HuH-7.5 (cell line): ENCODE measurements at places on chromosomes 13 and 19.

DNA sequence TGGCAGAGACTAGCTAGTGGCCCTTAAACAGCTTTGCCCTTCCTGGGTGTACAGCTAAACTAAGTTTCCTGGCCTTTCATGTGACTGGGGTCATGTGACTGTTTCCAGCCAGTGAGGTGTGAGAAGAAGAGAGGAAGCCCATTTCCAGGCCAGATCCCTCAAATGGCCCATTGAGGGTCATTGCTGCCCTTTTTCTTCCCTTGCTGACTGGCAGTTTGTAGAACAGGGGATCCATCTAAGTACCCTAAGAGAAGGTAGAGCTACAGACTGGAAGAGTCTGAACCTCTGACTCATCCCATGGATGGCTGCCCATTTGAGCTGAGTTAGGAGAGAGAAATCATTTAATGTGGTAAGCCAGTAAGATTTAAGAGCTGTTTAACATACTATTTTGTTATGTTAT is 2.8 kb downstream of the SWSAP1 start:
- DNase-seq: no peak

DNA sequence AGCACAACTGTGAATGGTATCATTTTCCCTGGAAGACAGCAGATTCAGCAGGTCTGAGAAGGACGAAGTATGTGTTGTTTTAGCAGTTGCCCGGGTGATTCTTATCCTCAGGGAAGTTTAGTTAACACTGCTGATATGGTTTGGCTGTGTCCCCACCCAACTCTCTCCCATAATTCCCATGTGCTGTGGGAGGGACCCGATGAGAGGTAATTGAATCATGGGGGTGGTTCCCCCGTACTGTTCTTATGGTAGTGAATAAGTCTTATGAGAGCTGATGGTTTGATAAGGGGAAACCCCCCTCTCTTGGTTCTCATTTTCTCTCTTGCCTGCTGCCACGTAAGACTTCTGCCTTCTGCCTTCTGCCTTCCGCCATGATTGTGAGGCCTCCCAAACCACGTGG is 81.0 kb upstream of the UBAC2 start:
- DNase-seq: no peak

DNA sequence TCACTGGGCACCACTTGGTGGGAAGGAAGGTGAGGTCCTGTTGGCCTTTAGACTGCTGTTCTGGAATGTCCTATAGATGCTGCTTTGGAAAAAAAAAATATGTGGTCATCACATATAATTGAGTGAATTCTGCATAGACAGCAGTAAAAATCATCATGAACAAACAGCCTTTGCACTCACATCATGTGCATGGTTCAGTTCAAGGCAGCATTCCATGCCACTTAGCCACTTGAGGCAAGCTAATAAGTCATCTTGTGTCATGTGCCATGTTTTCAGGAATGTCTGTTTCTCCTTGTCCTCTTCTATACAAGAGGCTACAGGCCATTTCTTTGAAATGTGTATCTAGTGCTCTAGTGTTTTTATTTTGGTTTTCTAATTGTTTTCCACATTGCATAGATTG is 43.9 kb upstream of the TSC22D1 start:
- DNase-seq: no peak

GRCh38 chr13:112444416-112445399 is 68.6 kb downstream of the SPACA7 start:
- no peak for DNase-seq

DNA sequence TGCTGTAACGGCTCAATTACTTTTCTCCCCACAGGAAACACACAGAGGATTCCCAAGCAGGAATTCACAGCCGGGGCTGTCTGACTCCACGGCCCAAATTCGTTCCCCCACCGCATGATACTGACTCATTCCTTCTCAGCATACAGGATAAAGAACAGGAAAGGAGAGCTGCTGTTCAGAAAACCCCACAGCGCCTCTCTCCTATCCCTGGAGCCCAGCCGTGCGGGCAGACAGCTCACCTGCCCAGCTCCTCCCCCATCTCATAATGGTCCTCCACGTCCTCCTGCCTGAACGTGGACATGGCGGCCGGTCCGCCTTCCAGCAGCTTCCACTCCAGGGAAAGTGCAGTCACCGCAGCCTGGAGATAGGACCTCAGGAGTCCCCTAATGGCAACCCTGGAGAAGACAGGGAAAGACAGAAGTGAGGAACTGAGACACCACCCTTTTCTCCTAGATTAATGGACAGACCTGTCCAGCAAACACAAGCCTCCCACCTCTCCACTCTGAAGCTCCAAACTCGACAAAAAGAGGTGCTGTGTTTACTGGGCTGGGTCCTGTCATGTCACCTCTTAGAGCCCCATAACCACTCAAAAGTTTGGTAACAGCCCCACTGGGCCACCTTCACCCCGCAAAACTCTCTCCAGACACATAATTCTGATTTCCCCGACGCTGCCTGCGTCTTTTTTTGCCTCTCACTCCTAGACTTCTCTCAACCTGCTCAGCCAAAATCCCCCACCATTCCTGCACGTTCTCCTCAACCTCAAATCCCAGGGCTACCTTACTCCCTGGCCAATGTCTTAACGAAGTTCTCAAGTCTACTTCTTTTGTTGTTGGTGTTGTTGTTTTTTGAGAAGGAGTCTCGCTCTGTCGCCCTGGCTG is 1.2 kb downstream of the DAPK3 start:
- no peak for DNase-seq

GRCh38 chr19:37056776-37057175 is 21.5 kb upstream of the ZNF420 start:
- DNase-seq: no peak

- no peak for DNase-seq
Observed at GRCh38 chr13:109773276-109773675, 13.1 kb downstream of the IRS2 start.

- no peak for DNase-seq
Observed at GRCh38 chr13:112428704-112429103, 52.5 kb downstream of the SPACA7 start.

DNA sequence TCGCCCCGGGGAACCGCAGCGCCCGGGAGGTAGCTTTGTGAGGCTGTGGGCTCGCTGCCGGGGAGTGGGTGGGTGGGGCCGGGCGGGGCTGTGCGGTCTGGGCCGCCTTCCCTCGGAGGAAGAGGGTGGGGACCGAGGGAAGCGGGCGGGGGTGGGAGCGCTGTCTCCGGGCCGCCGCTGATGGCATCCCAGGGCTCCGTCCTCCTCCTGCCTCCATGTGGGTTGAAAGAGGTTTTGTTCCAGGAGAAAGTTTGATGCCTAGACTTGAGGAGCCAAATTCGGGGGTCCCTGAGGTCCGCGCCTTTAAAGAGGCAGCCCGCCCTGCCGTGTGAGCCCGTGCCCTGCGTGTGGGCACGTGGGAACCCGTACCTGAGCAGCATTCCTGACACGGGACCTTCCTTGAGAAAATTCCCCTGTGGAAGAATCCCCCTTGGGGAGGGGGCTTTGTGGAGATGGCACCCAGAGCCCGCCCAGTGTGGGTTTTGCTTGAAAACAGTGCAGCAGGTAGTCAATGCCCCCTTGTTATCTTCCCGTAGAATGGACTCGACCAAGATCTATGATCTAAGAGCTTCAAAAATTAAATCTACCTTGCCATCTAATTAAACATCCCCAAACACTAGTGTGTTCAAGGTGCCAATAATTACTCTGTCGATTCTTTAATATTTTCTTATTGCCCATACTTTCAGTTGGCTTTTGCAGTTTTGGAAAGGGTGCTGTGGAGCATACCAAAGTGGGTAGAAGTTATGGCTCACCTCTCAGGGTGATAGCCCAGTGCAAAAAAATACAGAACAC is 107.8 kb downstream of the RXFP2 start:
- peak; percentile 13 for DNase-seq

DNA sequence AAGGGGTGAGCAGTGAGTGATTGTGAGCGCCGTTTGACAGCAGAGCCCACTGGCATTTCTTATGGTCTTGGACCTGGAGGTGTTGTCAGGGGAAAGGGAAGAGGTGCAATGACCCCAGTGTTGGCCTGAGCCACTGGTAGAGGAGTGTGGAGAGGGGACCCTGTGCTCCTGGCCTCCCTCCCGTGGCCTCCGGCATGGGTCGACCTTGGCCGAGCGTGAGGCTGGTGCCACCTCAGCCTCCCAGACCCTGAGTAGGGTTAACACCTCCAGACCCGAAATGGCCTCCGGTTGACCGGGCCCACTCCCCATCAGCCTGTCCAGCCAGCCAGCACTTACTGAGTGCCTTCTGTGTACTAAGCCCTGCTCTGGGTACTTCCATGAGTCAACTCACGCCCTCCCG is 6.5 kb downstream of the TRAPPC5 start:
- DNase-seq: no peak

- no peak for DNase-seq
Observed at GRCh38 chr19:48511800-48512503, at the start of gene LMTK3. TSS of gene LMTK3 (minus strand) at chr19:48511835. CDS start at chr19:48511576, 259 bp downstream.

DNA sequence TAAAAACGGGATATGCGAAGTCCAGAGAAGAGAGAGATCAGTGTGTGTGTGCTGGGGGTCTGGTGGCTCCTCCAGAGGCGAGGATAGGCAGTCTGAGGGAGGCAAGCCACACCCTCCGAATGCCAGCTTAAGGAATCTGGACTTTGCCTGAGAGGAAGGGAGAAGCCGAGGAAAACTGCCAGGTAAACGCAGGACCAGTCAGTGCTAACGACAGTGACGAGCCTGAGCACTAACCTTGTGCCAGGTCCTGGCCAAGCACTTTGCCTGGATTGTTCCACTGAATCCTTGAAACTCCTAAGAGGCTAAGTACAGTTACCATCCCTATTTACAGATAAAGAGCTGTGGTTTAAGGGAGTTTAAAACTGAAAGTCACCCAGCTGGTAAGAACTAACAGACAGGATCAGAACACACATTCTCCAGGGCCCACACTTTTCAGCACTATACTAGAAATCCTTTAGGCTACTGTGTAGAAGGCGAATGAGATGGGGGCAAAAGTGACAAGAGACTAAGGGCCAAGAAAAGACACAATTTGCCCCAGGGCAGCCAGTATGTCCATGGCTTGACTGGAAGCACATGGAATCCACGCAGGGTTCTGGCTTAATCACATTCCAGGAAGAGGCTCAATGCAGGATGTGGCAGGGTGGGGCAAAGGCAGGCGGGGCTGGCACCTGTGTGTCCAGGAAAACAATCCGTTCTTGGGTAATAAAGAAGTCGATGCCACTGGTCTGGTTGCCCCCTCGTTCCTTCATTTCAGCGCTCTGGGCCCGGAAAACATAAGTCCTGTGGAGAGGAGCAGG is 15.1 kb downstream of the SMG9 start:
- DNase-seq: no peak

GRCh38 chr13:111531505-111531904 is 211.1 kb downstream of the TEX29 start:
- DNase-seq: no peak

DNA sequence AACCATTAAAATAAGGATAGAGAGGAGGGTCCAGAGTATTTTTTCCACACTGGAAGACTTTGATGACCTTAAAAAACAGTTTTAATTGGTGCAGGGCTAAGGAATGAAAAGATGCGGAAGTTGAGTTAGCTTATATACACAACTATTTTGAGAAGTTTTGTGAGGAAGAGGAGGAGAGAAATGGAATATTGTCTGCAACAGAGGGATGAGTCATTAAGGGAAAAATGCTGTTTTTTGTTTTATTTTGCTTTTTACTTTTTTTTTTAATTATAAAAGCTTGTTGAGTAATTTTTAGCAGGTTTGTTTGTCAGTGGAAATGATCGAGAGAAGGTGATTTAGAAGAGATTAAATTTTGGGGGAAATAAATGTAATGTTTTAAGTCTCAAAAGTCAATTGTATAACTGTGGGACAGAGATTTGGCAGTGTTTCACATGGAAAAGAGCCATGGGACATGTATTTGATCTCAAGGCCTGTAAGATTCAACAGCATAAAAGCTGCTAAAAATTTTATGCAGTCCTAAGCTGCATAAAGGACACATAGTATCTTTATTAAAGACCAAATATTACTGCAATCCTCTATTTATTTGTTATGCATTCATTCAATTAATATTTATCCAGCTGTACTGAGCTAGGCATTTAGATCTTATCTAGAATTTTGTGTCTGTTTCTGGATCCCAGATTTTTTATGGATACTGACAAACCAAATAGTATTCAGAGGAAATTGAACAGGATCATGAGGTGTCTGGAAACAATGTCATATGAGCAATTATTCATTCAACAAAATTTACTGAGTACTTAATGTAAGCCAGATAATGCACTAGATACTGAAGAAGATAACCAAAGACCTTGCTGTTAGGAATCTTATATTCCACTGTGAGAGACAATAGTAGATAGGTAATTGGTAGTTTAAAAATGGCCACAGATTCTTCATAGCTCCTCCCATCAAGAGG is 72.7 kb downstream of the DNAJC15 start:
- no peak for DNase-seq

- no peak for DNase-seq
Observed at GRCh38 chr13:25867038-25867437, 184.8 kb downstream of the SHISA2 start.

DNA sequence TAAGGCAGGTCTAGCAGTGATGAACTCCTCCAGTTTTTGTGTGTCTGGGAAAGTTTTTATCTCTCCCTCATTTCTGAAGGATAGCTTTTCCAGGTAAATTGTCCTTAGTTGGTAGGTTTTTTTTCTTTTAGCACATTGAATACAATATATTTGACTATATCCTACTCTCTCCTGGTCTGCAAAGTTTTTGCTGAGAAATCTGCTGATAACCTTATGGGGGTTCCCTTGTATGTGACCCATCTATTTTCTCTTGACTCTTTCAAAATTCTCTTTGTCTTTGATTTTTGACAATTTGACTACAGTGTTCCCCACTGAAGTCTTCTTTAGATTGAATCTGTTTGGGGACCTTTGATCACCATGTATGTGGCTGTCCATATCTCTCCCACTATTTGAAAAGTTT is 42.6 kb upstream of the ZNF507 start:
- DNase-seq: no peak

DNA sequence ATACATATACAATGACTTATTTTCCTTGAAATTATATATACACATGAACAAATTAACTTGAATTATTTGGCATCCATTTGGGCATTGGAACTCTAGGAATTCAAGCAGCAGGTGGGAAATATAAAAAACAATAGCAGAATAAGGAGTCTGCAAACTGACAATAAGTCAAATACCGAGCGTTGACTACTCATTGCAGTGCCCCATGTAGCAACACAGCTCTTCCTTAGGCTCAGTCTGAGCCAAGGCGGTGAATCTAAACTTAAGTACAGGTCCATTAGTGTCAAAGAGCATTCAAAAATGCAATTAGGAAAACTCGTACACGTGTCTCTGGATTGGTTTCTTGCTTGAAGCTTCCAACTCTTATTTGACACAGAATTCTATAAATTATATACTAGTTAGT is 462.5 kb upstream of the KLF12 start:
- no peak for DNase-seq

DNA sequence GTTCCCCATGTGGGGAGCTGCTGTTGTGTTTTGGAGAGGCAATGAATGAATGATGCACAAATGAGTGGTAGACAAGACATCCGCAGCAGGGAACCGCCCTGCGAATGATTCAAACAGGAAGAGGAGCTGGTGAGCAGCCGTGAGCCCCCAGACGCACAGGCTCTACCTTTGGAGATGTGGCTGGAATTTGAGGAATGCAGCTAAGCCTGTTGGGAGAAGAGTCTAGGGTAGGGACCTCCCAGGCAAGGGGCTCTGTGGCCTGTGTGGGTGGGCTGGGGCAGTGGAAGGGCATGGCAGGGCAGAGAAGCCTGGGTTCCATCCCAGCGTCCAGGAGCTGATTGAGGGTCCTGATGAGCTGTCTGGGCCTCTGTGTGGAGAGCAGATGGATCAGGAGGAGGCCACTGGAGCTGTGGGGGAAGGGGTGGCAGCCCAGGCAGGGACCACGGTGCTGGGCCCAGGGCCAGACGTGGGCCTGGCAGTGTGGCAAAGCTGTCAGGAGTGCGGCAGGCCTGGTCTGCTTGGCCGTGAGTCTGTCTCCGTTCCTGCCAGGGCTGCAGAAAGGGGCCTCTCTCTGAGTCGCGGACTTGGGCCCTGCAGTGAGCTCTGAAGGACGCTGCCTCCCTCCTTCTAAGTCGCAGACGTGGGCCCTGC is 41.8 kb upstream of the DCUN1D2 start:
- no peak for DNase-seq
